Glutamatergic neuron (in vitro differentiated cells): ENCODE measurements at places on chromosomes 16 and 17.

- no peak for DNase-seq
These were observed 47.0 kb downstream of the CCDC182 start for GRCh38 chr17:57697891-57698711.

DNA sequence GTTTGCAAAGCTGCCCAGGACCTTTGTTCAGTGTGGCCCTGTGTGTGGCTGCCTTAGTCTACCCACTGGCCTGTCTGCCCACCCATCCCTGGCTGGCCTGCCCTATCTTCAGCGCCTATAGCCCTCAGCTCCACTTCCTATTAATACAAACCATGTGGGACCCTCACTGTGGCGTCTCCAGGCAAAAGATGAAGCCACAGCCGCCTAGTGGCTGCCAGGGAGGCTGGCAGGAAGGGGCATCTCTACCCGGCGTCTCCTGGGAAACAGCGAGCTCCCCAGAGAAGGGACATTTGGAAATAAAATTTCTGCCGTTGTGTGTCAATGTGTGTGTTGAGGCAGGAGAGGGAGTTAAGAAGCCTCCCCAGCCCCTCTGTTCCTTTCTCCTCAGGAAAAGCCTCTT lies 31.5 kb downstream of the NEUROD2 start:
- peak; percentile 51 for DNase-seq

DNA sequence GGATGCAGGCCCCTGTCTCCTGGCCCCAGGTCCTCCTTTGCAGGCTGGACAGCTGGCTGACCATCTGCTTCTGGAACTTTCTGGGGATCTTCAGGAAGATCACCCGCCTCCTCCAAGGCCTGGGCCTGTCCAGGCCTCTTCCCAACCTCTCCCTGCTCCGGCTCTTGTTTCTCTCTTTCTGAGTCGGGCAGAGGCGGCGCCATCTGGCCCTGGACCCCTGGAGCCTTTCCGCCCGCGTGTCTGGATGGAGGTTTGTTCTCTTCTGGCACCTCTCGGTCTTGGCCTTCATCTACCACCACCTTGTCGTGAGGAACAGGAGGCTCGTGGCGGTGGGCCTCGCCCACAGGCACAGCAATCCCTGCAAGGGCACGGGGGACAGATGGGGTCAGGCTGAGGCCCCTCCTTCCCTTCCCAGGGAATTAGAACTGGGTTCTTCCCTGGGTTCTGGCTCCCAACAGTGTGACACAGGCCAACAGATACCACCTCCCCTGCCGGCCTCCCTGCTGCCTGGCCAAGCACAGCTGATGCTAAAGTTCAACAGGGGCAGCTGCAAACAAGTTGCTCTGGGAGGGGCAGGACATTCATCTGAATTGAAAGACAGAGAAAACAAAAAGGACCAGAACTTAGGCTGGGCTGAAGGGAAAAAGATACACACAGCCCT lies 13.3 kb downstream of the NDUFAF8 start:
- DNase-seq, result no peak

DNA sequence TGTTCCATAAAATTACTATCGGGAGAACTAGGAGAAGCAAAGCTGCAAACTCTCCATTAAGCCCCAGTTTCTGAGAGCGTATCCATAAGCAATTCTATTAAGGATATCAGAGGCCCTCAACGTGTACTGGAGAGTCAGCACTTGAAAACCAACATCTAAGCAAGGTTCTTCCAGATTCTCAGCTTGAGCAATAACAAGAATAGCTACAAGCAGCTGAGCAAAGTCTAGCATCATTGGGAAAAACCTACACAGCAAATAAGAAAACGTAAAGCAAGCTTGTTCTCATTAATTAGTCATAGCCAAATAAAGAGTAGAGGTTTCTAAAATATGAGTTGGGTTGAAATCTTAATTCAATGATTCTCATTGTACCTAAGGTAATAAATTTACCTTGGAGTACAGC lies 26.9 kb upstream of the COX10 start:
- DNase-seq, result no peak

GRCh38 chr16:19666477-19666876 lies 51.5 kb downstream of the KNOP1 start:
- DNase-seq, result no peak

DNA sequence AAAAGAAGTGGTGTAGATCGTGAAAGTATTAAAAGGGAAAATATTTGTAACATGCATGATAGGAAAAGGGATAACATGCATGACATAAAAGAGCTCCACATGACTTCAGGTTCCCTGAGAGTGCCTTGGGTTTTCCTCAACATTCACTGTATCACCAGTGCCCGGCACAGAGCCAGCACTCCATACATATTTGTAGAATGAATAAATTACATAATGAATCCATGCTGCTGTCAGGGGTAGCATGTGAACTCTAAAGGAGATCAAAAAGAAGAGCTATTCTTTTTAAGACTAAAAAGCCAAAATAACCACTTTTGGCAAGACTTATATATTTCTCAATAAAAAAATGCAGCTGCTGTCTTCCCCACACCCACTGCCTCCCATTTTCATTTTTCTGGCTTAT lies 2.7 kb upstream of the ZNF594 start:
- no peak for DNase-seq

- DNase-seq, result peak; percentile 30
These were observed 185.5 kb downstream of the LGALS9B start for GRCh38 chr17:20281860-20282259.

DNA sequence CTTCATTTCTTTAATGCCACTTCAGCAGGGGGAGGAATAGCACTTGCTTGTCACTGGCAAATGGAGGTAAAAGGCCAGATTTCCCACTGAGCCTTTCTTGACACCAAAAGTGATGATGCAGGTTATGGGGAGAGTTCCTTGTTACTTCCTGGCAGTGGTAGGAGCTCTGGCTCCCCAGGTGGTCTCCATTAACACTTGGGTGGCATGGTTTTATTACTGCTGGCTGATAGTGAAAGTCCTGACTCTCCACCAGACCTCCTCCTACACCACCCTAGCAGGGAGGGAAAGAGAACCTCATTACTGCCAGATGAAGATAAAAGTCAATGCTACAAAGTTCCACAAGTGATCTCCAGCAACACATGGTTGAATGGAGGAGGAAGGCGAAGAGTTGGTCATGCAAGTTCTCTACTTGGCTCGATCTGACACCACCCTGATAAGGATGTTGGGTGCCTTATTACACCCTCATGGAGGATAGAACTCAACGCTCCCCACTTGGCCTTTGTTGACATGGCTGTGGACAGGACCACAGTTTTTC lies 152.7 kb upstream of the GNAO1 start:
- no peak for DNase-seq

DNA sequence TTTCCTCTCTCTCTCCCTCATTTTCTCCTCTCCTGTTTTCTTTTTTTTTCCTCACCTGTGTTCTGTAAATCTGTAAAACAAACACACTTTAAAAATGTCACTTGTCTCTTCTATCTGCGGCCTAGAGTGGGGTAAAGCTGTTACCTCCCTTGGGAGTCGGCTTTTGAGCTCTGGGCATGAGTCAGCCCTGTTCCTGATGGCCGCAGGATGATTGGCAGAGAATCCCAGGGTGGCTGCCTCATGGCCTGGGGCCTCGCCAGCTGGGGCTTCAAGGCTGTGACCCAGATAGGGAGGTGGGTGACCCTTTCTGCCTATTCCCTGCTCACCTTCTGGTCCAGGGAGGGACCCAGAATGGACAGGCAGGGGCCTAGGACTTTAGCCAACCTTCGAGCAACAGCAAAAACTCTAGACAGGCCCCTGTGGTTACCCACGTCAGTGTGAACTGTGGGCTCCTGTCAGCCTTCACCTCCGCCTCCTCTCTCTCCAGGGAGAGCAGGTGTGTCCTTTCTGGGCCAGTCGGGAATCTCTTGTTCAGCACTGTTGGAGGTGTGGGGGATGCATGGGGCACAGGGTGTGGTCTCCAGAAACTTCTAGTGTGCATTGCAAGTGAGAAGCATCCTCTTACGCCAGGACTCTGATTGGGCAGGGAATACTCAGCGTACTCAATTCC lies 87.4 kb downstream of the RAP1GAP2 start:
- peak; percentile 65 for DNase-seq

GRCh38 chr16:75228143-75228976 lies 9.6 kb downstream of the CTRB1 start:
- DNase-seq, result no peak

DNA sequence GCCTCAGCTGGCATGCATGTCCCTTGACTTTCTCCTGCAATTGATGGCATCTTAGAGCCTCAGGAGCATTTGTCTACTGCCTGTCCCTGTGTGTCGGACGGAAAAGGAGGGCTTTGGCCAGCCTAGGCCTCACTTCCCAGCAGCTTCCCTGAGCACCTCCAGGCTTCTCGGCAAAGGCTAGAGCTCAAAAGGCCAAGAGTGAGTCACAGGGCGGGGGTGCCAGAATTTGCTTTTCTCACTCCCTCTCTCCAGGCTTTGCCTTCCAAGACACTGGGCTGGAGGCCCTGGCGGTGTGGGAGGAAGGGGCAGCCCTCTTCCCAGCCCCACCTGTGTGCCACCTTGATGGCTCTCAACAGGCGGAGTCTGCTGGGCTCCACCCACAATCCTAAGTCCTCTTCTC lies 107.3 kb upstream of the MAF start:
- DNase-seq, result no peak

DNA sequence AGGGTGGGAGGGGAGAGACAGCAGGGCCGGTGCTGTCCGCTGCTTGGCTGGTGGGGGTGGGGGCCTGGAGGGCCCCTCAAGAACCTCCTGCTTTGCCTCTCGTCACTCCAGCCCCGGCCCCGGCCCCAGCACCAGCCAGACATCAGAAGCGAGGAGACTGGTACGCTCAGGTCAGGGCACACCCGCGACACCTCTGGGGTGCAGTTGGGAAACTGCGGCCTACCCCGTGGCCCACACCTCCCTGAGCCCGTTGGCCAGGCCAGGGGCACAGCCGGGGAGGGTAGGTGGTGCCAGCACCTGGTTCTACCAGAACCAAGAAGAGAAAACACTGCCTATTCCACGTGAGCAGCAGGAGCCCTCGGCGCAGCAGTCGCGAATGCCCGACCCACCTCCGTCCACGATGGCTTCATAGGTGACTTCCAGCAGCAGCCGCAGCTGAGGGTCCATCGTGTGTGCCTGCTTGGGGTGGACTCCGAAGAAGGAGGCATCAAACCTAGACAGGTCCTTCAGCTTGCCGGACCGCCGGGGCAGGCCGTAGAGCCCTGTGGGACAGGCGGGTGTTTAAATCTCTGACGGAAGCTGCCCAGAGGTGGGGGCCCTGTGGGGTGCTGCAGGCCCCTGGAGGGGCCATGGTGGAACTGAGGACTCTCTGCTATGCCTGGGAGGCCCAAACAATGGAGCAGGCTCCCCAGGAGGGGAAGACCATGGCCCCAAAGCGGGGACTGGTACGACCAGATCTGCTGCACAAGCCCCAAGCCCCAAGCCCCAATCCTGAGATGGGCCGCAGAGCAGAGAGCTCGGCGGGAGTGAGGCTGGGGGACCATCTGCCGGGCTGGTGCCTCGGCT lies 2.9 kb downstream of the FASN start:
- DNase-seq, result no peak

DNA sequence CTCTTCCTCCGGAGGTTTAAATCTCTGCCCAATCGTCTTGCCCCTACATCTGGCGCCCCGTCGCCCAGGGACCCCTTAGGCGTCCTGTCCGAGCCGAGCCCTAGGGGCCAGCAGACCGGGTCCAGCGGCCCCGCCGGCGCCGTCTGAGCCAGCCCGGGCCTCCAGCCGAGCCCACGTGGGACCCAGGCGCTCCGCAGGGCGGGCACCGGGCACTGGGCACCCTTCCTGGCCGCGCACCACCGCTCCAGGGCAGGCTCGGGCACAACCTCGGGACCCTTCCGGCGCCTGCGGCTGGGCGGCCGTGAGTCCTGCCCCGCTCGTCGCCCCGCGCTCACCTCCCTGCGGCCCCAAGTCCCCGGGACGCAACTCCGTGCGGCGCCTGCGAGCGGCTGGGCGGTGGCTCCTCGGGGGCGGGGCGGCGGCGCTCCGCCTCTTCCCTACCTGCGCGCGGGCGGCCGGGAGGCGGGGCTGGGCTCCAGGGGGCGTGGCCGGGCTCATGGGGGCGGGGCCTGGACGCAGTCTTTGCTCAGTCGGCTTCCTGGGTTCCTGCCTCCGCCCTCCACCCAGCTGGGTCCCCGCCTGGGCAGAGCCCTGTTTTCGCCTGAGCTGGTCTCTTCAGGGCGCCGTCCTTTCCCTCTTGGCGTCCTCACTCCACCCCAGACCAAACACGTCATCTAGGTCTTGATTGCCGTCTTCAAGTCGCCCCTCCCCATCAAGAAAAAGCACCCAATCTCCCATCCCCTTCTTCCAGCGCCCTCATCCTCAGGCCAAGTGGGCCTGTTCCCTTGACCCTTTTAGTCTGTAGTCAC lies at the start of gene RHBDF2:
Gene RHBDF2, minus strand, starts transcription at position 406 of the 809 bp plus-strand sequence. CDS start 19,899 bp downstream, outside the sequence.
- peak; percentile 78 for DNase-seq

GRCh38 chr17:35081638-35082037 lies 18.1 kb upstream of the RFFL start:
- no peak for DNase-seq

DNA sequence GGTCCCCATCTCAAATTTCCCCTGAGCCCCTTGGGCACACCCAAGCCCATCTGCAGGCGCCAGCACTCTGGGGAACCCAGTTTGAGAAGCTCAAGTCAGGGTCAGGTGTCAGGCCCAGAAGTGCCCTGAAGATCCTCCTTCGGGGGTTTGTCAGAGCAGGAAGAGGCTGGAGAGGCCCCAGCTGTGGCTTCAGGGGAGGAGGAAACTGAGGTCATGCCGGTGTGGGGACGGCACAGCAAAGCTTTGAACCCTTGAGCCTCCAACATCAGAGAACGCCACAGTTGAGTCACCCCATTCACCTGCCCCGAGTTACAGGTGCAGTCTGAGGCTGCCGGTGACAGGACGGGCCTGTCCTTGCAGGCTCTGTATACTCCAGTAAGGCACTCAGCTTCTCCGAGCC lies 140.2 kb upstream of the CIBAR2 start:
- no peak for DNase-seq

DNA sequence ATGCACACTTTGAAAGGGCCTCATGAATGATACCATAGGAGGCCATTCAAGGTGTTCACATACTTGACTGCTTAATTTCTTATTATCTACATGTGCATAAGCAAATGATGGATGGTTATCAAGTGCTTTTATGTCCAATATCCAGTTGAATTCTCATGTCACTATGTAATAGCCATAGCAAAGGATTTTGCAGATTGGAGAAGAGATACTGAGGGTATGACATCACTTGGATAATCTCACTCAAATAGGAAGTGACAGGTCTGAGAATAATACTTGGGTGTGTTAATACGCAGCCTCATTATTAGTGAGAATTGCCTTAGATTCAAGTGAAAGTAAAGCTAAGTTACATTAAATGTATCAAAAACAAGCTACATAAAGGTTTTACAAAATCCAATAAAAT lies 1208.6 kb downstream of the CDH11 start:
- no peak for DNase-seq

DNA sequence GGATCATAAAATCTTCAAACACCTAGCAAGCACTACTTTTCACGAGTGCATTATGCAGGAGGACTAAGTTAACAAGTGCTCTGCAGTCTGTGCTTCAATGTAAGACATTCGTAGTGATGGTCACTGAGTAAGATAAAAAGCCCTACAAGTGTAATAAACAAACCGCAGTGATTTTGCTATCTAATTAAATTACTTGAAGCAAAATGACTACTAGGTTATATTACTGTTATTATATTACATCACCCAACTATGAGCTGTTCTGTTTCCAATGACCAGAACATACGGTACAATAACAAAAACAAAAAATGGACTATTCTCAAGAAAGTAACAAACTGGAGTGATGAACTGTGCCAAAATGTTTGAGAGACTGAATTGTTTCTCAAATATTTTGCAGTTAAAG lies 11.2 kb downstream of the KLHL10 start:
- DNase-seq, result no peak
